ENCODE measurements at places on chromosomes 6 and 20.

- no peak for DNase-seq
These were observed 22.2 kb upstream of the VAPB start for GRCh38 chr20:58366866-58367265.

DNA sequence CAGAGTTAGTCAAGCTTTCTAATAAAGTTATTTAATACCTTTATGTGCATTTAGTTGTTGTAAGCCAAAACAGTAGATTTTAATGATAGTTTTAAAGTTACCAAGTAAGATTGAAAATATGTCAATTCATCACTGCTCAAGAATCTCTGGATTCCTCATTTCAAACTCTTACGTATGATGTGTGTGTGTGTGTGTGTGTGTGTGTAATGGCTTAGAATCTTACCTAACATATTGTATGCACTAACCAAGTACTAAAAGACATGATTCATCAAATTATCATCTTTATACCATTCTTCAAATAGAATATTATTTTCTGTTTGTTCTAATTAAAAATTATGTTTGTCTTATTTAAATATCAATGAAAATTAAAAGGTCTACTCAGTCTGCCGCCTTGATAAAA is 41.5 kb upstream of the ZNF337 start:
- DNase-seq, result no peak

DNA sequence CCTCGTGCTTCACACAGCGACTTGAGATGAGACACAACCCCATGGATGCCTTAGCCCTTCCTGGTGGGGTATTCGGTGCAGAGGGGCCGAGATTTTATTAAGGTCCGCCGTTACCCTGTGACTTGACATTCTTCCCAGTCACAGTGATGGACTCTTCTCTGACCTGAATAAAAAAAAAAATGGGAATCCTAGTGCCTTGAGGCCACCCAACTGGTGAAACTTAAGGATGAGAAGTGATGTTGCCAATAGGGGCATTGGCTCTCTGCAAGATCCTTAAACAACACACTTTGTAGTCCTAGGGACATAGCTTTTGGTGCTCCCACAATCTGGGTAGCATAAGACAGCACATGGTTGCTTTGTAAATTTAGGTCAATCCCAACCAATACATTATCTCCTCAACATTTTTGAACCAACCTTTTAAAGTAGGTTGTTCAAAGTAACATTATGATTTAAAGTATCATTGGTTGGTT is 814 bp upstream of the ADNP start:
- DNase-seq, result no peak

- no peak for DNase-seq
These were observed 9.7 kb downstream of the PTCHD4 start for GRCh38 chr6:48101290-48101689.

DNA sequence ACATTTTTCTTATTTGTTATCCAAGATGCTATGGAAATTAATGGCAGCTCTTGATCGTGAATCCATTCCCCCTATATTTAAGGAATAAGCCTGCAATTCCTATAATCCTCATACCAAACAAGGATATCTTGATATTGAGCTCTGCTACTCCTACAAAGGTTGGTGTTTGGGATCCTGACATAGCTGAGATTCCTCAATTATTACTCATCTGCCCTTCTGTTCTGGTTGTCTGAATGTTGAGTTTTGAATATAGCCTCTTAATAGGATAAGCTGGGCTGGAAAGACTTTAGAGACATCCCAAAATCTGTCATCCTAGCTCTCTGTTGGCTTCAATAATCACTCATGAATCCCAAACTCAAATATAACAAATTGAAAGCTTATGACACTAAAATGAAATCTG is 49.9 kb downstream of the CLIC5 start:
- no peak for DNase-seq

DNA sequence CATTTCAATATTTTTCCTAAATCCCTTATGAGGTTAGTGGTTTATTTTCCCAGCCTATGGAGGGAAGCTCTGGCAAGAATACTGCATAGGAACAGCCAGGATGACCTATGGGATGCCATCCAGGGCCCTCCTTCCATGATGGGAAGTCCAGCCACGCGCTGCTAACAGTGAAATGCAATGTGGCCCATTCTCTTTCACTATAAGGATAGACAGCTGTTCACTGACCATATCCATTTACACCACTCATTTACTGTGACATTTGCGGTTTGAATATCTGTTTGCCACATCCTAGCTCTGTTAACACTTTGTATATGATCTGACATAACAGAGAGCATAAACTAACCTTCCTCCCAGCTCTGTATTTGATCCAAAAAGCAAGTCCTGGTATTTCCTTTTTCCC is 471.7 kb downstream of the CBLN4 start:
- no peak for DNase-seq

- no peak for DNase-seq
These were observed 35.8 kb upstream of the PCMTD2 start for GRCh38 chr20:64219730-64220129.

- DNase-seq, result no peak
These were observed 194.6 kb upstream of the ARID1B start for GRCh38 chr6:156582509-156582992.

GRCh38 chr6:18314317-18314997 is 50.1 kb upstream of the DEK start:
- DNase-seq, result no peak

DNA sequence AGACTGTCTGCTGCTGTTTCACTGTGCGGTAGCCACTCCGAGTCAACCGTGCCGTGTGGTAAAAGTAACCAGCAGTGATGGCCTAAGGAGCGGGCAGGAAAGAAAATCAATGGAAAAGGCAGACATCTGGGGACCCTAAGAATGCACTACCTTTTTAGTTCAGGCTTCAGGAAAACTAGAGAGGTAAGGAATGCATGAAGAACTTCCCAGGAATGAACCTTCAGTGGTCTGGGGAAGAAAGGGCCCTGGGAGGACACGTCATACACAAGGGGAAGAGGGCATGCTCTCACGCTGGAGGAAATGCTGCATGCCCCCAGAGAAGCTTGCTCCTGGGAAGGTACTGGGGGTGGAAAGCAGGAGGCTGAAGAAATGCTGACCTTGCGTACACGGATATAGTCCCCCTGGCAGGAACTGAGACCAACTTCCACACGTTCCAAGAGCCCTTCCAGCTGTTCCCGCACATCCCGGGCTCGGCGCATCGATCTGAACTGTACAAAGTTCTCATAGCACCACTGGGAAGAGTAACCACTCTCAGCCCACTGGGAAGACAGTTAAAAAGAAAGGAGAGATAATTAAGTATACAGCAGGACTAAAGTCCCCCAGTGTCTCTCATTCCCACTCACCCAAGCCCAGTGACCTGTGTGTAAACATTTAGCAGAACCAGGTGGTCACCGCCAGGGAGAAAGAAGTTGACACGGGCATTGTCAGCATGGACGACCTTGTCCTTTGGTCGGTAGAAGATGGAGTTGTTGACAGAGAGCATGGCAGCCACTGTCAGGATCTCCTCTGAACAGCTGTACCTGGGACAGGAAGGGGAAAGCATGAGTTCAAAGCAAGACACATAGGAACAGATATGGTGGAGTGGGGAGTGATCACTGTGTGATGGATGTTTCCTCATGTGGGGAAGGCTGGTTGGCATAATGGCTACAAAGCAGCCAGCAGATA is 8.1 kb downstream of the C6orf136 start:
- no peak for DNase-seq

- no peak for DNase-seq
These were observed 329.0 kb downstream of the GRIK2 start for GRCh38 chr6:101722471-101722870.

DNA sequence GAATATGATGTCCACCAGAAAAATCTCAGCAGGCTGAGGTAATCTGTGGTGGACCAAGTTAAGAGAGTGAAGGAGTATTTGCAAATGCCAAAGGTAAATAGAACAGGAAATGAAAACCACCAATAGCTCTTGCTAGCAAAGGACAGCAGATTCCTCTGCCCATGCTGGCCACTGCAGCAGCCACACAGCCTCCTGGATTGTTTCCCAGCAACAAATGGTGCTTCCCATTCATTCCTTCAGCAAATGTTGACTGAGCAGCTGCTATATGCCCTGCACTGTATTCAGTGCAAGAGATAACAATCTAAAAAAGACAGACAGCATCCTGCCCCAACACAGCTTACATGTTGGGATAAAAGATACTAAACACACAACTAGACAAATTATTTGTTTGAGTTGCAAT is 11.0 kb downstream of the ROS1 start:
- DNase-seq, result no peak

GRCh38 chr6:99563056-99563723 is 5.3 kb downstream of the CCNC start:
- no peak for DNase-seq

GRCh38 chr6:17865798-17866725 is 121.4 kb downstream of the KIF13A start:
- peak; percentile 94 for DNase-seq

DNA sequence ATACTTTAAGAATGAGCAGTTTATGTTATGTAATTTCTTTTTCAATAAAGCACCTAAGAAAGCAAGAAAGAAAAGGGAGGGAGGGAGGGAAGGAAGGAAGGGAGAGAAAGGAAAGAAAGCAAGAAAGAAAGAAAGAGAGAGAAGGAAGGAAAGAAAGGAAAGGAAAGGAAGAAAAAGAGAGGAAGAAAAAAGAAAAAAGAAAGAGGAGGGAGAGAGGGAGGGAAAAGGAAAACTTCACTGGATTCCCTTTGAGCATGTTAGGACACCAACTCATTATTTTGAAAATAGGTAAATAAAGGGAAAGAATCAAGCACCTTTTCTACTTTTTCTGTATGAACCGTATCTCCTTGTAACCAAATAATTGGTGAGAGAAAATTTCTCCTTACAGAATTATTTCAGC is 32.3 kb upstream of the TOP1 start:
- no peak for DNase-seq

GRCh38 chr6:103672169-103672568 is 1187.5 kb downstream of the HACE1 start:
- DNase-seq, result no peak

DNA sequence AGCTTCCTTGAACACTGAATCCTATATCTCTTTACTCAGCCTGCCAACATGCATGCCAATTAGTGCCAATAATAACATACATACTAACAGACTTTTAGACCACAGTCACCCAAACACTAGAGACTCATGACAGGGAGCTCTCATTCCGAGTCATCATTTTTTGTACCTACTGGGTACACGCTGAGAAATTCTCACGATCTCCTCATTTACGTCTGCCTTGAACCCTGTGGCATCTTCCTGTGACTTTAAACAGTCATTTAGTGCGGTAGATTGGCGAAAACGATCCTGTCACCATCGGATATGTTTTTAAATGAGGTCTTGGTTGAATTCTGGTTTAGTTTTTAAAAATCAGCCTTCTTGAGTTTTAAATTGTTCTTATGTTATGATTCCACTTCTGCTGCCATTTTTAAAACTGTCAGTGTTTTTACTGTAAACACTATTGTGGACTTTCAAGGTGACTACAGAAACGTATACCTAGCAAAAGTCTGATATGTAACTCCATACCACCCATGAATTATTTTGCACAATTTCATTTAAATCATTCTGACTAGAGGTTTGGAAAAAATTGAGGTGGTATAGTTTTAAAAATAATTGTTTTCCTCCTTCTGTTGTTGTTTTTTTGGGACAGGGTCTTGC is 275.4 kb downstream of the TSHZ2 start:
- DNase-seq, result no peak

- DNase-seq, result no peak
These were observed 54.2 kb downstream of the HFE start for GRCh38 chr6:26141378-26141904.

DNA sequence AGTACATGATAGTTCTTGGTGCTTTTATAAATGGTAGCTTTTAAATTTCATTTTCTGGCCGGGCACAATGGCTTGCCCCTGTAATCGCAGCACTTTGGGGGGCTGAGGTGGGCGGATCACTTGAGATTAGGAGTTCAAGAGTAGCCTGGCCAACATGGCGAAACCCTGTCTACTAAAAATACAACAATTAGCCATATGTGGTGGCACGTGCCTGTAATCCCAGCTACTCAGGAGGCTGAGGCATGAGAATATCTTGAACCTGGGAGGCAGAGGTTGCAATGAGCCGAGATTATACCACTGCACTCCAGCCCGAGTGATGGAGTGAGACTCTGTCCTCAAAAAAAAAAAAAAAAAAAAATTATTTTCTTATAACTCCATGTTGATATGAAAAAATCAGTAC is 36.0 kb downstream of the LRRN4 start:
- no peak for DNase-seq

GRCh38 chr6:11618533-11618932 is 81.0 kb downstream of the TMEM170B start:
- peak; percentile 43 for DNase-seq

GRCh38 chr6:106574741-106575458 is 54.4 kb downstream of the RTN4IP1 start:
- DNase-seq, result peak; percentile 85

DNA sequence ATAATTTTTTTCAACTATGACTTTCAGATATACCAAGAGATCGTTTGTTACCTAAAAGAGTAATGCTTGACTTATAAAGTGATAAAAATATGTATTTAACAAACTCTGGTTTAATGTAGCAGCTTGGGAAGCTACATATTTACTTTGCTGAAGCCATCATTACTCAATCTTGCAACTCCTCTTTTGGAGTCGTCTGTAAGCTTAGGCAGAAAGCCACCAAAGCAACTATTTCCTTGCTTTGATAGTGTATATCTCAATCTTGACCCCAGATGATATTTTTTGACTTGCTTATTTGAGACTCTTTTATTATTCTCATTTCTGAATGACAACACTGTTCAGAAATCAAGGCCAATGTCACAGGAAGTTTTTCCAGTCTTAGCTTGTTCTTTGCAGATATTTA is 183.0 kb downstream of the SAMD5 start:
- no peak for DNase-seq
